ENCODE measurements at places on chromosomes 4 and X.

GRCh38 chr4:173516621-173517524 is 13.2 kb downstream of the HAND2 start:
- no peak overlapping the region for H3K4me3 ChIP-seq
- H3K27ac ChIP-seq, result peak overlapping the region; percentile 2
- H3K4me1 ChIP-seq, result peaks cover 5% of the 10 kb centered on the region
- DNase-seq, result no peak
- peaks cover 2% of the 10 kb centered on the region for H3K36me3 ChIP-seq
- H3K27me3 ChIP-seq, result peaks cover 39% of the 10 kb centered on the region

DNA sequence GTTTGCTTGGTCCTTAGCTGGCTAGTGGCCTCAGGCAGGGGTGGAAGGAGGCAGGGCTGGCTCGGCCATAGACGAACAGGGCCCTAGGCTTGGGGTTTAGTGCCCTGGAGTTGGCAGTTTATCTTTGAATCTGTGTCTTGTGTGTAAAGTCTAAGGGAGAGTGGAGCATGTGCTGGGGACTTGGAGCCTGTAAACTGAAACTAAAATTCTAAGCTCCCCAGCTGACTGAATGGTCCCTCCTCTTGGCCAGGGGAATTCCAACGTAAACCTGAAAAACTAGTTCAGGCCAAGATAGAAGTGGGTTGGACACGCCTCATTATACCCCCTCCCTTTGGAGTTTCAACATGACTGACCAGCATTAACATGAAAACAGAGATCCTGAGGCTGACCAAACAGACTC is 46.1 kb upstream of the GPR78 start:
- H3K4me3 ChIP-seq, result no peak overlapping the region
- H3K27me3 ChIP-seq, result peaks cover 3% of the 10 kb centered on the region
- peaks cover 2% of the 10 kb centered on the region for H3K36me3 ChIP-seq
- H3K27ac ChIP-seq, result no peak overlapping the region

DNA sequence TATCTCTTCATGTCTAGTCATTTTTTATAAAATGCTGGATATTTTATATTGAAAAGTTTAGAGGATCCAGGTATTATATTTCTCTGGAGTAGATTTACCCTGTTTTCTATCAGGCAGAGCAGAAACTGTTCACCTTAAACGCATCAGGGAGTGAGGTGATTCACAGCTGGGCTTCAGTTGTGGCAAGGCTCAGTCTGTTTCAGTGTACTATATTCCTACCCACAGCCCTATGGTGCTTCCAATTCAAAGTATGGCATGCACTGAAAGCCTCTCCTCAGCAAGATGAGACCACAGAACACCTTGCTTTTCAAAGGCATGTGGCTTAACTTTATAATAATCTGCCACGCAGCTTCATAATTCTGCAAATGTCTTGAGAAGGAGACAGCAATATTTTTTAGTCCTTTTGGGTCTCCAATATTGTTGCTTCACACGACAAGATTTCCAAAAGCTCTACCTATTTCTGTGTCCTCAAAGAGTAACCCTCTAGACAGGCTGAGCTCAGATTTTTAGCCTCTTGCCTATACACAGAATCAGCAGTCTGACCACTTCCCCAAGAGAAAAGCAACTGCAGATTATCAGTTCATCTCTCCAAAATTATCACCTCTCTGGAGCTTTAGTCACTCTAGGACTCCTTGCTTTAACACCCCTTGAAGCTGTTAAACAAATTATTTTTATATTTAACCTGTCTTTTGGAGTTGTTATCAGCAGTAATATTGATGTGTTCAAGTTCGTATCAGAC is 24.4 kb downstream of the PRDM5 start:
- no peak for DNase-seq
- no peak overlapping the region for H3K4me3 ChIP-seq
- peaks cover 3% of the 10 kb centered on the region for H3K27me3 ChIP-seq

DNA sequence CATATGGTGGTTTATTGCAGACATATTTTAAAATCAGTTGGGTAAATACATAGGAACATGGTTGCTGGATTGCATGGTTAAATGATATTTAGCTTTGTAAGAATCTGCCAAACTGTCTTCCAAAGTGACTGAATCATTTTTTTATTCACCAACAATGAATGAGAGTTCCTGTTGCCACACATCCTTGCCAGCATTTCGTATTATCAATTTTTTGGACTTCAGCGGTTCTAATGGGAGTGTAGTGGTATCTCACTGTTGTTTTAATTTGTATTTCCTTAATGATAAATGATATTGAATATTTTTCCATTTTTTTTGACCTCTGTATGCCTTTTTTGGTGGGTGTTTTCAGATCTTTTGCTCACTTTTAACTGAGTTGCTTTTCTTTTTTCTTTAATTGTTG is 1.4 kb upstream of the MTHFD2L start:
- no peak overlapping the region for H3K4me3 ChIP-seq
- DNase-seq, result no peak
- peaks cover 9% of the 10 kb centered on the region for H3K4me1 ChIP-seq
- H3K27ac ChIP-seq, result no peak overlapping the region
- H3K36me3 ChIP-seq, result peaks cover 4% of the 10 kb centered on the region
- no peaks in the 10 kb centered on the region for H3K27me3 ChIP-seq

GRCh38 chr4:147965056-147965455 is 233.2 kb downstream of the ARHGAP10 start:
- H3K4me3 ChIP-seq, result no peak overlapping the region
- DNase-seq, result no peak
- no peaks in the 10 kb centered on the region for H3K4me1 ChIP-seq
- no peaks in the 10 kb centered on the region for H3K36me3 ChIP-seq
- peaks cover 6% of the 10 kb centered on the region for H3K27me3 ChIP-seq
- no peak overlapping the region for H3K27ac ChIP-seq

DNA sequence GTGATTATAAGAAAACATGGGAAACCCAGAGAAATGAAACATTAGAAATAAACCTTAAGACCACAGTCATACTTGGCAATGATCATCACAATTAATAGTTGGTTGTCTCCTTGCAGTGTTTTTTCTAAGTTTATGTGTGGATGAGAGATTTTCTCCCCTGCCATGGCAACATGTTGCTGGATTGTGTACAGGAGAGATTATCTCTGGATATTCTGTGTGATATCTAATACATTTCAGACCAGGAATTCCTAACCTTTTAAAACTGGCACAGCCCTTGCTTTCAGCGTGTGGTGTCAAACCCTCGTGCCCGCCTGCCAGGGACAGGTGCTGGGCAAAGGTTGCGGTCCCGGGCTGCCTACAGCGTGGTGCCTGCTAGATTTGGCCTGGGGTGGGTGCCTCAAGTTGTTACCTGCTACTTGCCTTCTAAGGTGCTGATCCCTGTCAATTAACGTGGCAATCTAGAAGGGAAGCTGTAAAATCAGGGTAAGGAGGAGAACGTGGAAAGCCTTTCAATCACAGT is 100.5 kb downstream of the TMEM131L start:
- H3K4me1 ChIP-seq, result peaks cover 39% of the 10 kb centered on the region
- H3K27me3 ChIP-seq, result no peaks in the 10 kb centered on the region
- no peak overlapping the region for H3K4me3 ChIP-seq
- peak overlapping the region; percentile 91 for H3K27ac ChIP-seq
- peaks cover 29% of the 10 kb centered on the region for H3K36me3 ChIP-seq
- DNase-seq, result no peak

- H3K4me1 ChIP-seq, result no peaks in the 10 kb centered on the region
- H3K4me3 ChIP-seq, result peak overlapping the region; percentile 89
- peak overlapping the region; percentile 78 for H3K27ac ChIP-seq
- H3K36me3 ChIP-seq, result peaks cover 5% of the 10 kb centered on the region
- DNase-seq, result no peak
- H3K27me3 ChIP-seq, result no peaks in the 10 kb centered on the region
These were observed 636 bp upstream of the TIMM8A start for GRCh38 chrX:101349193-101349562.

DNA sequence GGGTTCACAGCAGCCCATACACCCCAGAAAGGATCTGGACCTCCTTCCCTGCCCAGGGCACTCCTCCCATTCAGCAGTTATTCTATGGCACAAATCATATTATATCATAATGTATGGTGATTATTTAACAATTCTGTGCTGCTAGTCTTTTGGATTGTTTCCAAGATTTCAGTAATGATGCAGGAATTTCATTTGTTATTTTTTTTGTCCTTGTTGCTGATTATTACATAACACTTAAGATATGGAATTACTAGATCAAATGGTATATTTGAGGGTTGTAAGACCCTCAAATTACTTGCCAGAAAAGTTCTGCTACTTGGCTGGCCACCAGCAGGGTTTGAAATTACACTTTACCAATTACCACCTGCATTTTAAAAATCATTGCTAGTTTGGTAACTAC is 36.4 kb downstream of the QDPR start:
- H3K27me3 ChIP-seq, result no peaks in the 10 kb centered on the region
- no peak for DNase-seq
- peaks cover 6% of the 10 kb centered on the region for H3K4me1 ChIP-seq
- no peak overlapping the region for H3K27ac ChIP-seq
- peaks cover 11% of the 10 kb centered on the region for H3K36me3 ChIP-seq

DNA sequence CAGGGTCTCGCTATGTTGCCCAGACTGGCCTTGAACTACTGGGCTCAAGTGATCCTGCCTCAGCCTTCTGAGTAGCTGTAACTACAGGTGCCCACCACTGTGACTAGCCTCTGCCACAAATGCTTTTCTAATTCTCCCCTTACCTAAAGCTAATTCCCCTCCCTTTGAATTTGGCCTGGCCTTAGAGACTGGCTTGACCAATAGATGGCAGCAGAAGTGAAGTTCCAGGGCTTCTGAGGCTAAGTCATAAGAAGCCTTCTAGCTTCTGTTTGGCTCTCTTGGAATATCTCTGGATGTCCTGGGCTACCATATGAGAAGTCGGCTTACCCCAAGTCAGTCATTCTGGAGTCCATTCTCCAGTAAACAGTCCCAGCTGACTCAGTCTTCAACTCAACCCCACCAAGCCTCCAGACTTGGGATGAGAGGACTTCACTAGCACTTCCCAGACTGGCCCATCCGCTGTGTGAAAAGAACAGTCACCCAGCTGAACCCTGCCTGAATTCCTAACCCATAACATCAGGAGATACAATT is 61.0 kb downstream of the HPRT1 start:
- H3K36me3 ChIP-seq, result no peaks in the 10 kb centered on the region
- no peak for DNase-seq
- H3K27me3 ChIP-seq, result no peaks in the 10 kb centered on the region
- no peak overlapping the region for H3K4me3 ChIP-seq

DNA sequence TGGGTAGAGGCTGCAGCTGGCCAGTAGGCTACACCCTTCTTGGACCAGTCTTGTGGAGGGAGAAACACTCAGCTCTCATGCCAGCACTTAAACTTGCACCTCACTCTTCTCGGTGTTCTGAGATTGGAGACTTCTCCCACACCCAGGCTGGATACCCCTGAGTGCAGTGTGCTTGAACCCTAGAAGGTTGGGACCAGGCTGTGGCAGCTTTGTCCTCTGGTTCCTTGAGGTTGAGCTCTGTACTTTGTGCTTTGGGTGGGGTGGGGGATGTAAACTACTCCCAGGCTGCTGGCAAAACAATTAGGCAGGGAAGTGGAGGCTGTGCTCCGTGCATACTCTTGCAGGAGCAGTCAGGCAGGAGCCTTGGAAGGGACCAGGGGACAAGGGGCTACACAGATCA is 143.6 kb upstream of the GNPDA2 start:
- no peaks in the 10 kb centered on the region for H3K4me1 ChIP-seq
- H3K4me3 ChIP-seq, result no peak overlapping the region
- DNase-seq, result no peak
- H3K27ac ChIP-seq, result no peak overlapping the region
- H3K36me3 ChIP-seq, result no peaks in the 10 kb centered on the region

- peaks cover 2% of the 10 kb centered on the region for H3K4me1 ChIP-seq
- no peaks in the 10 kb centered on the region for H3K27me3 ChIP-seq
- no peaks in the 10 kb centered on the region for H3K36me3 ChIP-seq
- DNase-seq, result no peak
- H3K4me3 ChIP-seq, result no peak overlapping the region
These were observed 1499.5 kb upstream of the ADGRL3 start for GRCh38 chr4:59700651-59701050.

DNA sequence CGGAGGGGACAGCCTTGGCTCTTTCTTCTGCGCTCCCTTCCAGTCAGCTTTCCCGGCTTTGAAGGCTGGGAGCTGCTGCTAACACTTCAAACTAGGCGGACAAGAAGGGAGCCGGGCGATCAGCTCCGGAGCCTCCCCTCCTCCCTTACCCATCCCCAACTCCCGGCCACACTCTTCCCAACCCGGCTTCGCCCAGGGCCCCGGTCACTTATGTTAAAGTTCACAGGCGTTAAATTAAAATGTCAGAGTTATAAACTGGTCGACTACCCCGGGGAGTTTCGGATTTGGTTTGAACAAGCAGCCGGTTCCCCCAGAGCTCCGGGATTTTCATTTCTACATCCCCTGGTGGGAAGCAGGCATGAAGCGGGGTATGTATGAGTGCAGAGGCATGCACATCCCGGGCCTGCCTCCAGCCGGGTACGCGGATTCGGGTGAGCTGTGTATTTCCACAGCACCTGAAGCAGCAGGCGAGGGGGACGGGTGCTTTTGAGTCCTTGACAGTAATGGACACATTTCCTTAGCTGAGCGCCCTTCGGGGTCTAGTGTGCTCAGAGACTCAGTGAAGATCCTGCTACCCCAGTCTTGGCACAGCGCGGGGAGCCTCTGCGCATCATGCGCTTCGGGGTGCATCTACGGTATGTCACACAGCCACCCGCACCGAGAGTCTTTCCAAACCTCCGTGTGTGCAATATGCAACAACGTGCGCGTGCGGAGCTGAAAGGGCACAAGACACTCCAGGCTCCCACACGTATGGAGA is 880 bp downstream of the UNC5C start:
- DNase-seq, result no peak
- no peak overlapping the region for H3K4me3 ChIP-seq
- H3K27ac ChIP-seq, result no peak overlapping the region
- H3K27me3 ChIP-seq, result peaks cover 5% of the 10 kb centered on the region
- peaks cover 2% of the 10 kb centered on the region for H3K4me1 ChIP-seq

DNA sequence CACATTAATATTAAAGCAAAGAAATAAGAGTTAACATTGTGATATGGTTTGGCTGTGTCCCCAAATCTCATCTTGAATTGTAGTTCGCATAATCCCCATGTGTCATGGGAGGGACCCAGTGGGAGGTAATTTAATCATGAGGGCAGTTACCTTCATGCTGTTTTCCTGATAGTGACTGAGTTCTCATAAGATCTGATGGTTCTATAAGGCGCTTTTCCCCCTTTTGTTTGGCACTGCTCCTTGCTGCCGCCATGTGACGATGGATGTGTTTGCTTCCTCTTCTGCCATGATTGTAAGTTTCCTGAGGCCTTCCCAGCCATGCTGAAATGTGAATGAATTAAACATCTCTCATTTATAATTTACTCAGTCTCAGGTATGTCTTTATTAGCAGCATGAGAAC is 153.8 kb upstream of the GALNT7 start:
- peaks cover 7% of the 10 kb centered on the region for H3K27me3 ChIP-seq
- no peak overlapping the region for H3K27ac ChIP-seq
- H3K36me3 ChIP-seq, result no peaks in the 10 kb centered on the region
